ENCODE measurements at places on chromosomes 4 and X. TPM values are rescaled to one million over a fixed set of nuclear protein-coding genes. Genes with fewer than 3 reads are reported as not detected.
A peak's percentile ranks its signal among the peaks of the same experiment; 100 is the strongest.

The SUV39H1 gene
- 2.8 TPM for total RNA-seq

GRCh38 chrX:115652221-115652620 lies 91.2 kb downstream of the PLS3 start:
- DNase-seq, result no peak

The SOWAHB gene
- total RNA-seq, result 0.05 TPM

DNA sequence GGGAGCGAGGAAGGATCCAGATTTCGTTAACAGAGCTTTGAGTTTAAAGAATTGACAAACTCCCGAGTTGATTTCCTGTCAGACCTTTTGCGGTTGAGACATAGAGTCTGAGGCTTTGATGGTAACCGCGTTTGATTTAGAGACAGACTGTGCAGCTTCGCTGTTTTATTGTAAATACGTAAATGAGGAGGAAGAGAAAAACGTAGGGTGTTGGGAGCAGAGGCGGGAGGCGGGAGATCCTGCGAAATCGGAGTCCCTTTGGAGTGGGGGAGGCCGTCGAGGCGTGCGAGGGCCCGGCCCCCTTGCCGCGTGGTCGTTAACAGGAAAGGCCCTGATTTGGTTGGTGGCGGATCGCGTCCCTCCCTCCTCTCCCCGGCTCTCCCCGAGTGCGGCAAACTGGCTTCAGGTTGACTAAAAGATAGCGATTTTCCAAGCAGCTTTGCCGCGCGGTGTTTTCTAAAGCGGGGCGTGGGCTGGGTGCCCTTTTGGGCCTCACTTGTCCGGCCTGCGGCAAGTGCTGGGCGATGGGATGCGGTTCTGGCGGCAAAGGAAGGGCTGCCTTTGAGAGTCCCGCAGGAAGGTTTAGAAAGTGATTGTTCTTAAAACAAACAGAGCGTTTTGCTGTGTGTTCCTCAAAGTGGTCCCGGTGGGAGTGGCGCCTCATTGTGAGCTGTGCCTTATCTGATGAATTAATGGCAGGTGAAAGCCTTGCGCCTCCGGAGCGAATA lies 857 bp downstream of the SCML1 start:
- DNase-seq, result peak; percentile 18

GRCh38 chr4:88162626-88163025 lies 4.2 kb upstream of the ABCG2 start:
- no peak for DNase-seq

The GAGE13 gene
- total RNA-seq, result not detected

GRCh38 chr4:141636082-141636770 lies at the start of gene IL15:
Gene IL15 (plus strand): TSS chr4:141636583. CDS start chr4:141719465, 82,882 bp downstream.
- peak; percentile 80 for DNase-seq
